T-helper 1 cell (primary cell): ENCODE measurements at places on chromosomes 16 and 17.

DNA sequence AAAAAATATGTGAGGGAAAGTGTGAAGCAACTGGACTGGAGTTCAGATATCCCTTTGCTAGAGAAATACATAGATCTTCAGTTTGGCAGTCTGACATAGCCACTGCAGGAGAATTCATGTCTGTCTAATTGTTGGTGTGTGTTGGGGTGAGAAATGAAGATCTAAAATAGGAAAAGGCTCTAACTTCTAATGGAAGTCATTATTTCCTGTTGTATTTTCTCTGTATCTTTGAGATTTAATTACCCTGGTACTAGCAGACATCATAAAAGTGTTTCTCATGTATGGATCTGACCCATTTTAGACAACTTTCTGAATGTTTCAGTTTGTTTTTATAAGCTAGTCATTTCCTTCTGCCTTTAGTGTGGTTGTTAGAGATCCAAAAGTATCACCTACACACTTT, 128.3 kb downstream of the NLK start:
- DNase-seq = no peak

GRCh38 chr17:18261146-18261515, 669 bp downstream of the MIEF2 start:
- no peak for DNase-seq

GRCh38 chr16:4496305-4496704, 20.1 kb downstream of the HMOX2 start:
- DNase-seq = no peak

DNA sequence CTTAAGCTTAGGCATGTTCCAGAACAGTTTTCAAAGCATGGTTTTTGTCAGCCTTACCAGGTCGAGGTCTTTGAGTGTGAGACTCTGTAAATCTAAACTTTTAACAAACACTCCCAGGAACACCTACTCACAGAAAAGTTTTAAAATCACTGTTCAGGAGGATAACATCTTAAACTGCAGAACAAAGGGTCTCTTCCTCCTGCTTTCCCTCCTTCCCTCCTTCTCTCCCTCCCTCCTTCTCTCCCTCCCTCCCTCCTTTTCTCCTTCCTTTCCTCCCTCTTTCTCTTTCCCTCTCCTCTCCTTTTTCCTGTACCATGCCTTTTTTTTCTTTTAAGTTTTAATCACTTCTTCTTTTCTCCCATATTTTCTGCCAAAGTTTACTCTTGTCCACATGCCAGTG, 153.5 kb upstream of the MAF start:
- DNase-seq = no peak

- no peak for DNase-seq
Measured at GRCh38 chr16:85522842-85523601, 90.1 kb upstream of the GSE1 start.

GRCh38 chr16:84547546-84548061, 43.1 kb upstream of the MEAK7 start:
- DNase-seq = no peak

- no peak for DNase-seq
Measured at GRCh38 chr17:44076716-44077594, 6.4 kb downstream of the G6PC3 start.

GRCh38 chr16:29961127-29961478, 776 bp upstream of the TMEM219 start:
- no peak for DNase-seq

- peak; percentile 26 for DNase-seq
Measured at GRCh38 chr16:69112285-69113129, 7.1 kb downstream of the HAS3 start.

DNA sequence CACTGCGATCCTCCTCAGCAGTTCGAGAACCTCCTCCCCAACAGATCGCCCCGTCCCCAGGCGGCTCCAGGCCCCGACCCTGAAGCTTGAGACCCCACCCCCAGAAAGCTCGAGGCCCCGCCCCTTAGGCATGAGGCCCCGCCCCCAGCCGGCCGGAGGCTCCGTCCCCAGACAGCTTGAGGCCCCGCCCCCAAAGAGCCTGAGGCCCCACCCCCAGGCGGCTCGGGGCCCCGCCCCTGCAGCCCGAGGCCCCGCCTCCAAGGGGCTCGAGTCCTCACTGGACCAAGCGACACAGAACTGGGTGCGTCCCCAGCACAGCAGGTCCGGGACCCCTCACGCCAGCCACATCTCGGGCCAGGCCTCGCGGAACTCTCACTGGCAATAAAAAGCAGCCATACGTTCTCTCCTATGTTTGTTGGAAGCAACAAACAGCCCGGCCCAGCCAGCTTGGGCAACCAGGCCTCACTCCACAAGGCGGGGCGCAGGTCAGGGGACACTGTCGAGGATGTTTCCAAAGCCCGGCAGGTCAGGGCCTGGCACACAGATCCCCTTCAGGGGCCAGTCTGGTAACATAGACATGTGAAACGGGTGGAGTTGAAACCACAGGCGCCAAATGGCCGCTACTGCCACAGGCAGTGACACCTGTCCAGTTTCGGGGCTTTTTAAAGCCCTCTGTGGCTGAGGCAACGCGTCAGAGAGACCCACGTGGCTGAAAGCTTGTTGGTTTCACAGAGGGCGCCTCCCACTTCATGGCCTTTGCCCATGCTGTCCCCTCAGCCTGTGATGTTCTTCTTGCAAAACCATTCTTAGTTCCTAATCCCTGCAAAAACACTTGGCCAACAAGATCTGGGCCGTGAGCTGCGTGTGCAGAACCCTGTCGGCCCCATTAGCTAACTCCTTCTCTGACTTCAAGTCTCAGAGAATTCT, 224.2 kb downstream of the PARN start:
- no peak for DNase-seq

DNA sequence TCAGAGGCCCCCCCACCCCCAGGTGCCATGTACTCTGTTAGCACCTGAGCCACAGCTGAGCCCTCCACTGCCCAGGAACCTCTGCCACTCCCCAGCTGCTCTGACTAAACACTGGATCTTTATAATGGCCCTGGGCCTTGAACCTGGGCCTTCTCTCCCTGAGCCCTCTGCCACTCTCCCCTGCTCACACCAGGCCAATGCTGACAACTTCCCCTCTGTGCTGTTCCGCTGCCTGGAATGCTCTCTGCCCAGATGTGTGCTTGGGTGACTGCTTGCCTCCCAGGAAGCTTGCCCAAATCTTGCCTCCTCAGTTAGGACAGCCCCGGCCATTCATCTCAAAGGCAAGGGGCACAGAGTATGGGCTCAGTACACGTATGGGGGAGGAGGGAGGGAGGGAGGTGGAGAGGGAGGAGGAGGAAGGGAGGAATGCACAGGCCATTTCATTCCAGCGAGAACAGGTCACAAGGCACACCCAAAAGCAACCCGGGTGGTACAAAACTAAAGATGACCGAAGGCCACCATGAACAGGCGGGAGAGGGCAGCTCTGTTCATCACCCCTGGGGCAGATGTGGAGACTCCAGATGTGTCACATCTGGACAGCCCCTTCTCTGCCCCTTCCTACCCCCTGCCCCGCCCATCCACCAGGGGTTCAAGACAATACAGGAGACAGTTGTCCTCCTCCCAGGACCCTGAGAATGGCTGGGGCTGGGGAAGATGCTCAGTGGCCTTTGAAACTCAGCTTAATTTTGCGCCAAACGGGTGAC, 15.3 kb upstream of the TNFRSF13B start:
- DNase-seq = no peak

- no peak for DNase-seq
Measured at GRCh38 chr16:59878479-59878878, 1144.4 kb upstream of the GOT2 start.

DNA sequence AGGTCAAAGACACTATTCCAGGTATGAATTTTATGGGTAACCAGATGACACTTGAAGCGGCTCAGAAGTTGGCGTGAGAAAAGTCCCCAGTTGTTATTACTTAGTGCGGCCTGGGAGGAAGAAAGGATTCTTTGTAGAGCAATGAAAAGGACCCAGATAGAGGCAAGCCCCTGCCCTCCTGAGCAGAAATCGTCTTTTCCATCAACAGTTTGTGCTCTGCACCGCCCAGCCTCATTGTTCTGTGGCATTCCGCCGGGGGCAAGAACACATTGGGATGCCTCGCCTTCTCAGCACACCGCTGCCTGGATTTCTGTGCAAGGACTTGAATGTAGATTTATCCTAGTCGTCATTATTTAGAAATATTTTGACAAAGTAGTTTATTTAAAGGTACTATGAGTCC, 32.7 kb upstream of the CRHR1 start:
- DNase-seq = no peak

GRCh38 chr16:1245452-1246020, 5.0 kb downstream of the TPSAB1 start:
- no peak for DNase-seq

DNA sequence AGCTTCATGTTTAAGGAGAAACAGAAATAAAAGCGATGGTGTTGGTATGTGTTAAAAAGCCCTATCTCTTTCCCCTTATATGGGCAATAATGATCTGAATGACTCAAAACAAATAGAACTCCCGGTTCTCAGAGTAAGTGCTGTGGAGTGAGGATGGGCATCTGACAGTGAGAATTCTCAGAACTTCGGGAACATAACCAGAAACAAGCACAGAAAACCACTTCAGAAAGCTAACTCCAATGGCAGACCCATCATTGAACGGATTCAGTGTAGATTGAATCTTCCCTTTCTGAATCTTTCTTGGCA, 67.2 kb downstream of the CDH8 start:
- DNase-seq = no peak

- no peak for DNase-seq
Measured at GRCh38 chr17:4678448-4679026, 25.4 kb downstream of the PELP1 start.

DNA sequence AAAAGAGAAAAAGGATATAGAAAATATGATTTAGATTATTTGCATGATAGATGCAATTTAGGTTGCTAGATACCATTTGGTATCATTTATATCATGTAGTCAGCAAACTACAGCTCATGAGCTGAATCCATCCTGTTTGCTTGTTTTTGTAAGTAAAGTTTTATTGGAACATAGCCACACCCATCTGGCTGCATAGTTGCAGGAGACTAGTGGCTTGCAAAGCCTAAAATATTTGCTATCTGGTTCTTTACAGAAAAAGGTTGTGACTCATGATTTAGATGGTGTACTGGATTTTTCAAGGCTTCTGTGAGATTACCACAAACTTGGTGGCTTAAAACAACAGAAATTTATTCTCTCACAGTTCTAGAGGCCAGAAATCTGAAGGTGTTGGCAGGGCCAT, 49.9 kb downstream of the MAP2K4 start:
- DNase-seq = no peak

GRCh38 chr17:44865231-44865660, 17.6 kb downstream of the HIGD1B start:
- DNase-seq = peak; percentile 58

- no peak for DNase-seq
Measured at GRCh38 chr17:43449470-43450248, 34.1 kb upstream of the DHX8 start.

DNA sequence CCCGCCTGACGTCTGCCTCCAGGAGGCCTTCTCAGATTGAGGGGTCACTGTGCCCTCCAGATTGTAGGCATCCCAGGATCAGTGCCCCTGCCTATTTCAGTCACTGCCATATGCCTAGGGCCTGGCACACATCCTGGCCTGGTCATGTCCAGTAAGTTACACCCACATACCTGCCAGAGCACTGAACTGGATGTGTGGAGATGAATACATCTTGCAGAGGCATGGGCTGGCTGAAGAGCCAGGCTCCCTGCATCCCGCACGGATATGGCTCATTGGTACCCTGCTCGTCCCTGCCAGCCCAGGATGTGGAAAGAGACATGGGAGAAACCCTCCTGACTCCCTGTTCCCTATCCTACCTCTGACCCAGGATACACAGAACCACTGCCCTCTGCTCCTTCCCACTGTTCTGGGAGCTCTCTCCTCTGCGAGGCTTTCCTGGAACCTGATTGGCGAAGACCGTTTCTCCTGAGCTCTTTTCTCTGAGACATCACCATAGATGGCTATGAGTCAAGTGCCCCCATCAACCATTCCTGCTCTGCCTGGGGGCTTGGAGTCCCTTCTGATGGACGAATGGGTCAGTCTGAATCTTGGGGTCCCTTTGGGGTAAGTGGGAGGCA, 40.0 kb upstream of the TAC4 start:
- no peak for DNase-seq

- no peak for DNase-seq
Measured at GRCh38 chr17:43572368-43572980, 26.3 kb upstream of the ETV4 start.

DNA sequence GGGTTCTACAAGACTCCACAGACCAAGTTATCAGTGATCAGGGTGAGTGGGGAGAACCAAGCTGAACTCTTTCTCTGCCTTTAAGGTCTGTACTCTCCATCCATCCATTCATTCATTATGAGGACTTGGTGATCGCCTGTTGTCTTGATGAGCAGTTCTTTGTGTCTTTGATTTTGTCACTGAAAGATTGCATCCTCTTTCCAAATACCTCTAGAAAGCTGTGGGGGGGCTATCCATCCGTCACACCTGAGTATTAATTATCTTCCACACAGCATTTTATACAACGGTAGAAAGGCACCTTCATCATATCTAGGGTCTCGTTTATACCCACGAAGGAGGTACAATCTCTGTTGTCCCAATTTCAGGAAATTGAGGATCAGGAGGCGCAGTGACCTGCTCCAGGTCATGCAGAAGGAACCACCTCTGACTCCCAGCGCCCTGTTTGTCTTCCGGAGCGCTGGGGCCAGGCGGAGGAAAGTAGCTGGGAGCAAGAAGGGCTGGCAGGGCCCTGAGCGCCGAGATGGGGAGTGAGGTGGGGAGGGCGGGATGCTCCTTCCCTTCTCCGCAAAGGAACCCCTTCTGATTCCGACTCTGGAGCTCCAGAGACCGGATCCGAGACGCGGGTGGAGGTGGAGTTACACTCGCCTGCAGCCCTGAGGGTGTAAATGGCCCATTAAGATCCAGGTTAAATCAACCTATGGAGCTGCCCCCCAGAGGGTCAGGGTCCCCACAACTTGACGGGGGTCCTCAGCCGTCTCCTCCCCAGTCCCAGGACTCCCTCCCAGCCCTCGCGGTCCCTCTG, 605 bp upstream of the ABAT start:
- no peak for DNase-seq

- no peak for DNase-seq
Measured at GRCh38 chr17:3497101-3497500, 21.3 kb downstream of the ASPA start.

- DNase-seq = no peak
Measured at GRCh38 chr16:66289986-66290385, 76.5 kb upstream of the CDH5 start.

GRCh38 chr17:69669441-69670178, 255.1 kb downstream of the MAP2K6 start:
- no peak for DNase-seq

GRCh38 chr16:984121-984694, 2.6 kb downstream of the SOX8 start:
- DNase-seq = no peak

DNA sequence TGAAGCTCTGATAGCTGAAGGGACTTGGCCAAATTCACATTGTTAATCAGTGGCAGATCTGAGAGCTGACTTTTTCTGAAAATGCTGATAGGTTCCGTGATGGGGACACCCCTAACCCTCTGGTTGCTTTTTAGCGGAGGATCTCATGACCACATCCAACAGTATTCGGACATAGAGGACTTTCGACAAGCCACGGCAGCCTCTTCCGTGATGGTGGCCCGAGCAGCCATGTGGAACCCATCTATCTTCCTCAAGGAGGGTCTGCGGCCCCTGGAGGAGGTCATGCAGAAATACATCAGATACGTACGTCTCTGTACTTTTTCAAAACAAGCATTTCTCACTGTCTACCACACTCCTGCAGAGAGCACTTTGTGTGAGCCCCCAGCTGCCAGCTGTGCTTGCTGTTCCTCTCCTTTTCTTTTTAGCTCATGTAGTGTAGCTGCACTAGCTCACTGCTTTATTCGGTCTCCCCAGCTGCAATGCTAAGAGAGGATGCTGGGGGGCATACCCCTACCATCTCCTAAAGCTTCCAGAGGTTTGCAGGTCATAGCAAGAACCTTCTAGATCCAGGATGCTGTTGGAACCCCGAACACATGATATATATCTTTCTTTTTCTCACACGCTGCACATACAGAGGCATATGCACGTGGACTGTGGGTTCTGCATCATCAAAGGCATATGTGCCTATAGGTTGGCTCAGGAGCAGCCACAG, 14.2 kb upstream of the NFATC3 start:
- no peak for DNase-seq
